A549 treated with DMSO at 1 μM for 4 hours (cell line): ENCODE measurements at places on chromosomes 12 and 14. TPM values are rescaled to one million over a fixed set of nuclear protein-coding genes. Genes with fewer than 3 reads are reported as not detected.

Gene PIK3C2G
- total RNA-seq, result not detected in 5 replicates

Gene C12orf54
- total RNA-seq, result not detected in 5 replicates

Gene LRRC10
- not detected in 5 replicates for total RNA-seq

Gene IL31
- total RNA-seq, result not detected in 5 replicates

Gene SLC25A21
- 0.39 to 1.5 TPM (median 0.94 TPM) in 5 replicates for total RNA-seq

Gene IFI27L1
- total RNA-seq, result 18.5 to 21.8 TPM (median 19.0 TPM) in 5 replicates

Gene PLEKHG7
- total RNA-seq, result 0.02 to 0.16 TPM in 2 of 5 replicates, not detected in the others

Gene SLC5A8
- not detected in 5 replicates for total RNA-seq

Gene ALG10
- total RNA-seq, result 4.2 to 7.4 TPM (median 5.7 TPM) in 5 replicates

Gene RAB2B
- total RNA-seq, result 13.3 to 16.6 TPM (median 14.4 TPM) in 5 replicates

Gene PLEKHG3
- 32.1 to 54.8 TPM (median 51.5 TPM) in 5 replicates for total RNA-seq

Gene CD9
- 229 to 259 TPM (median 235 TPM) in 5 replicates for total RNA-seq

Gene CCDC184
- total RNA-seq, result 3.1 to 3.5 TPM (median 3.2 TPM) in 5 replicates

Gene DPPA3
- total RNA-seq, result not detected in 5 replicates

Gene KRT71
- total RNA-seq, result not detected in 5 replicates

Gene RD3L
- total RNA-seq, result not detected in 5 replicates

Gene SERPINA4
- total RNA-seq, result not detected in 5 replicates
